DND-41 (cell line): ENCODE measurements at places on chromosomes 5 and 9.

- no peak for DNase-seq
Observed at GRCh38 chr5:152366716-152367115, 38.4 kb downstream of the NMUR2 start.

DNA sequence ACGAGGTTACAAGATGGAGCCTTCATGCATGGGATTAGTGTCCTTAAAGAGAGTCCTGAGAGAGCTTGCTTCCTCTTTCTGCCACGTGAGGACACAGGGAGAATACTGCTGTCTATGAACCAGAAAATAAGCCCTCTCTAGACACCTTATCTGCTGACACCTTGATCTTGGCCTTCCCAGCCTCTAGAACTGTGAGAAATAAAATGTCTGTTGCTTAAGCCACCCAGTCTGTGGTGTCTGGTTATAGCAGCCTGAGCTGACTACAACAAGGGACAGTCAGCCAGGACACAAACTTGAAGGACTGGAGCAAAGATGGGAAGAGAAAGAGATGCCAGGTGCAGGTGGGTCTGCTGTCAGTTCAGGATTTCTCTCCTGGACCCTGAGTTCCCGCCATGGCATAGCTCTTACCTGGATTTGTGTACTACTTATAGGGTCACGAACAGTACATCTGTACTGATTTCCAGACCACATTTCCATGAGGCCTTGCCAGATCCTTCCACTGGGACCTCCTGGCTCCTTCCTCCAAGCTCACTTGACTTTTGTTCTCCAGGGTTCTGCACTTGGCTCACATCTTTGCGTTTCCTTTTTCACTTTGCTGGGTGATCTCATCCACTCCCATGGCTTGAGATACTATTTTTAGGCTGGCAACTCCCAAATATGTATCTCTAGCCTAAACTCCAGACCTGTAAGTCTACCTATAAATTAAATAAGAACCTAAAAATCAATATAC lies 44.9 kb upstream of the LIFR start:
- no peak for DNase-seq

DNA sequence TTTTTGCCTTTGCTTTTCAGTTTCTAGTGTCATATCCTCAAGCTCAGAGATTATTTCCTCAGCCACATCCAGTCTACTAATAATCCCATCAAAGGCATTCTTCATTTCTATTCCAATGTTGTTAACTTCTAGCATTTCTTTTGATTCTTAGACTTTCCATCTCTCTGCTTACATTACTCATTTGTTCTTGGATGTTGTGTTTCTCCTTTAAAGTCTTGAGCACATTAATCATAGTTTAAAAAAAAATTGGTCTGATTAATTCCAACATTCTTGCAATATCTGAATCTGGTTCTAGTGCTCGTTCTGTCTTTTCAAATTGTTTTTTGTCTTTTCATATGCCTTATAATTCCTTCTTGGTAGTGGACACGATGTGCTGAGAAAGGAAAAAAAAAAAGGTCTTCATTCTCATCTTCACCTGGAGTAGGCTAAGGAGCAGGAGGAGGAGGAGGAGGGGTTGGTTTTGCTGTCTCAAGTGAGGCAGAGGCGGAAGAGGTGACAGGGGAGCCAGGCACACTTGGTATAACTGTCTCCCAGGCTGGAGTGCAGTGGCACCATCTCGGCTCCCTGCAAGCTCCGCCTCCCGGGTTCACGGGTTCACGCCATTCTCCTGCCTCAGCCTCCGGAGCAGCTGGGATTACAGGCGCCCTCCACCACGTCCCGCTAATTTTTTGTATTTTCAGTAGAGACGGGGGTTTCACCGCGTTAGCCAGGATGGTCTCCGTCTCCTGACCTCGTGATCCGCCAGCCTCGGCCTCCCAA lies 16.3 kb downstream of the PRXL2C start:
- no peak for DNase-seq

DNA sequence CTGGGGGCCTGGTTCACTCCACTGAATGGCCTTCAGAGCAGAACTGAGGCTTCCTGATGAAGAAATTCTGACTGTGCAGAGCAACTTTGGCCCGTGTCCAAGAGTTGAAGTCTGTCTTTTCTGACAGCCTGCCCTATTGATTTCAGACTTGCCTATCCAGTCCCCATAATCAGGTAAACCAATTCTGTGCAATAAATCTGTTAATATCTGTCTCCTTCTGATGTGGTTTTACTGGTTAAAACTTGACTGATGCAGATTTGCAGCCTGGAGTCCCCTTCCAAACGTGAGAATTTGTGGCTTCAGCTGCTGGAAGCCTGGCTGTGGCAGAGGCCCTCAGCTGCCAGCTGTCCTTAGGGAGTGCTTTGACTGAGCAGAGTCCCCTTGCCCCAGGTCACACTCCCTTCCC lies 283.9 kb upstream of the ANKRD55 start:
- DNase-seq: peak; percentile 24

DNA sequence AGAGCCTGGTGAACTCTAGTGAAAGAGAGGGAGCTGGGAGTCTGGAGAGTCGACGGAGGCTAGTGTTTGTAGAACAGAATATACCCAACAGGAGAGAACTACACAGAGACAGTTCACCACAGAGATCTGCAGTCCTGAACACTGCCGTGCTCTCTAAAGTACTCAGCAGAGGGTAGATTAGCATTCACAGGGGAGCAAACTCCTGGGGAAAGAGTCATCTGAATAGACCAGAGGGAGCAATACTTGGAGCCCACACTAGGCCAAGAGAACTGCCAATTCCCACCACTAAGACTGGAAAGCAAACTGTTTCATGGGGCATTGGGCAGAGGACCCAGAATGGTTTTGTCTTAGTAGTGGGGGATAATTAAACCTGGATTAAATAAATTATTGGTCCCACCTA lies 235.6 kb downstream of the EDIL3 start:
- DNase-seq: no peak

- no peak for DNase-seq
Observed at GRCh38 chr5:60700416-60700757, 421 bp upstream of the DEPDC1B start.

DNA sequence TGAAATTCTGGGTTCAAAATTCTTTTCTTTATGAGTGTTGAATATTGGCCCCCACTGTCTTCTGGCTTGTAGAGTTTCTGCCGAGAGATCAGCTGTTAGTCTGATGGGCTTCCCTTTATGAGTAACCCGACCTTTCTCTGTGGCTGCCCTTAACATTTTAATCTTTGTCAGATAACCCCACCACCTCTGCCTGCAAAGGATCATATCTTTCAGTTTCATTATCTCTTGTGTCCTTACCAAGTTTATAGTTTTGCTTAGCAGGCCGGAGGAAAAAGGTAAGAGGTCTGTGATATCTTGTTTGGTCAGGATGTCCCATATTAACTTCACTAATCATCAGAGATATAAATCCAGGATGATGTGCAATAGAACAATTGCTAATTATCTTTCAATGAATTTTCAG lies 970.2 kb upstream of the TYRP1 start:
- no peak for DNase-seq

GRCh38 chr5:26843677-26844076 lies 194.7 kb downstream of the CDH9 start:
- DNase-seq: no peak

- DNase-seq: no peak
Observed at GRCh38 chr9:98654247-98654646, 54.5 kb downstream of the GABBR2 start.

DNA sequence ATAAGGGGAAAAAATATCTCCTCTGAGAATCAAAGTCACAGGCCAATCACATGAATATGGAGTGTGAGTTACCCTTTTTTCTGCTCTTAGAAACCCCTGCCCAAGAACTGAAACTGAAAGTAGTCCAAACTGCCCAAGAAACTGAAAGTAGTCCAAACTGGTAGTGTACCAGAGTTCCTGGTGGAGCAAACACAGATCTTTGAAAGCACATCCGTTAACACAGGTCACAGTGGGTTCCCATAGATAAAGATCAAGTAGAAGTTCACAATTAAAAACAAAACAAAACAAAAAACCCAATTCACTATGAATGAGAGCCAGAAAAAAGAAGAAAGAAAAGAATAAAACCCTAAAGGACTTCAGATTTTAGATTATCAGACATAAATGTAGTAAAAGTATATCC lies 332.4 kb upstream of the EFNA5 start:
- peak; percentile 73 for DNase-seq

DNA sequence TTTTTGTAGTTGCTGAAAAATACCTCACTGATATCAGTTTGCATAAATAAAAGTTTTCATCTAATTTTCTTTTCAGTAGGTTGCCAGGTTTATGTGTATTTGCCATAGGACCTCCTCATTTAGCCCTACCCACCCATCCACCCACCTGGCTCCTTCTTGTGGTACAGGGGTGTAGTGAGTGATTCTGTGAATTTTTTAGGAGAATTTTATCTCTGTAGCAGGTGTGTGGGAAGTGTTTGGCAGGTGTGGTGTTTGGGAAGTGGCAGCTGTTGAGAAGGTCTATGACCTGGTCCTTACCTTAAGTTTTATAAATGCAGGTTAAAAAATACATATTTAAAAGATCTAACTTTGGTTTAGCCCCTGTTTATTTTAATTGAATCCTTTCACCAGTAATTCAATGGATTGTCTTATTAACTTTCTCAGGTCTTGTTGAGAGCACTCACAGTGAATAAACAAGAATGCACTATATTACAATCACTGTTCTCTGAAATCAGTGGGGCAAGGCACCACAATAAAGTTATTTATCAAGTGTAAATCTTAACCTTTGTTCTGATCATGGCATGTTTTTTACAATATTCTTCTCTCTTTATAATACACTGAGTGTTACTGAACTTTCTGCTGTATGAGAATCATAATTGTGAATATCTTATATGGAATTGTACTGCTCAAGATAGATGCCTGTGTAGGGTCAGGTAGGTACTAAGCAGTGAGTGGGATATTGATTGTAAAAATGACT lies 189.1 kb downstream of the WDR70 start:
- DNase-seq: no peak

GRCh38 chr5:106331415-106331814 lies 1339.3 kb downstream of the EFNA5 start:
- no peak for DNase-seq

DNA sequence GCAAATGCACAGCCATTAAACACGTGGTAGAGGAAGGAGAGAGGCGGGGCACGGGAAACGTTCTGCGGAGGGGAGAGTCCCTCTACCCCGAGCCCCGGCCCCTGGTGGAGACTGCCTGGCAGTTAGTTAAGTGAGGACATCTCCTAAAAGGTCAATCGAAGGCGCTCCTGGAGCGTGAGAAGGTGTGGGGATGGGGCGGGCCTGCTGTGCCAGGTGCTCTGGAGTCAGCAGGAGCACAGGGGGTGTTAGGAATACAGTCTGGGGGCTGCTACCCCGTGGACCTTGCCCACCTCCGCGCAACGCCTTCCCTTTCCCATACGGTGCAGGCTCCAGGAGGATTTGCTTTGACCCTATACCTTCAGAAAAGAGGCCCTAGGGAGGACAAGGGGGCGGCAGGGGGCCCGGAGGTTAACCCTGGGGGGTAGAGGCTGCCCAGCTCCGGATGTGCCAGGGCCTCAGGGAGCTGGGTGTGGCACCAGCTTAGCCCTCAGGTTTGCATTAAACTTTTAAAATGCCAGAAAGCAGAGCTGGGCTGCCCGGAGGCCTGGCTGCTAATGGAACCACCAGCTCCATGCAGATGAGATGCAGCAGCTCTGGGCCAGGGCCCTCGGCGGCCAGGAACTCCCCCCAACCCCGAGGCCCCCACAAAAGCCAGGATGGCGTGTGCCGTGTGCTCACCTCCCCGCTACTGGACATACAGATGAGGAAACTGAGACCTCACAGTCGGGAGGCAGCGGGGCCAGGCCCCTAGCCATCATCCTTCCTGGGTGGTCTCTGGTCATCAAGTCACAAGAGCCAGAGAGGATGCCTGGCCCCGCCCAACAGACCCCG lies 39.2 kb downstream of the NACC2 start:
- DNase-seq: no peak
